ENCODE measurements at places on chromosomes 13 and 19.

GRCh38 chr13:95184317-95184716, 116.9 kb downstream of the ABCC4 start:
- no peak for DNase-seq

GRCh38 chr19:18109733-18110608, 12.4 kb downstream of the MAST3 start:
- DNase-seq, result no peak

DNA sequence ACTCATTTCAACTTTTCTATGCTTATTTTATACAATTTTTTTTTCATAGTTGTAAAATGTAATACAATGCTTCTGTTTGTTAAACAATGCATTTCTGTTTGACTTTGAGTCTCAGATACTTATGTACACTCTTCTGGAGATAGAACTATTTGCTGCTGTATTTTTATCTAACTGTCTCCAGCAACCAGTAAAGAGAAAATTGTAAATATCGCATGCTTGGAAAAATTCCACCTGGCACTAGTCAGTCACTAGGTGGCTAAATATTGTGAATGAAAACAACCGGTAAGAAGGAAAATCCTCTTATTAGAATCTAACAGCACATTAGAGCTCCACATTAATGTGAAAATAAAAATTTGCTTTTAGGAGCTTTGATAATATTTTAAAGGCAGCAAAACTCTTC, 876.5 kb downstream of the PCDH9 start:
- no peak for DNase-seq

GRCh38 chr13:94967183-94968039, 255.1 kb upstream of the SOX21 start:
- no peak for DNase-seq

DNA sequence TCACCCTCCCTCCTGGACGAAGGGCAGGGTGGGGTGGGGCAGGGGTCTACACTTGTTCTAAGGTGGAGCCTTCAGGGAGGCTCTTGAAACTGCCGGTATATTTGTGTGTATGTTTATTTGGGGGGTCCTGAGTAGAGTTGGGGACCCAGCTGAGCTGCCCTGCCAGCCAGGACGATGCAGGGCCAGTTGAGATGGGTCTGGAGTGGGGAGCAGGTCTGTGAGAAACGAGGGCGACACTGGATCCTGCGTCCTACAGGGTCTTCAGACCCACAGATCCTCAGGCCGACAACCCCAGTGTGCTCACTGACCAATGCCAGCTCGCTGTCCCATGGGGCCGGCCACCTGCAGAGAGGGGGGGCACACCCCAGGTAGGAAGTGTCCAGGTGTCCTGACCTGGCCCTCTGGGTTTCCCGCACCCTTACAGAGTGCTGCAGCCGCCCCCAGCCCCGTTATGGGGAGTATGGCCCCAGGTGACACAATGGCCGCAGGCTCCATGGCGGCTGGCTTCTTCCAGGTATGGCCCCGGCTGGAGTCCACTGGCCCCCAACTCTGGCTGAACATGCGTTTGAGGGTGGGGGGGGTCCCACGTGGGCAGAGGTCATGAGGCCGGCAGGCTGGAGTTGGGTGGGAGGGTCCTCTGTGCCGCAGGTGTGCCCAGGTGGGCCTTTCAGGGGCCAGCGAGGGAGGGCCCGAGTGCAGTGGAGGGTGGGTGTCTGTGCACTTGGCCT, 7.4 kb downstream of the ISYNA1 start:
- no peak for DNase-seq

DNA sequence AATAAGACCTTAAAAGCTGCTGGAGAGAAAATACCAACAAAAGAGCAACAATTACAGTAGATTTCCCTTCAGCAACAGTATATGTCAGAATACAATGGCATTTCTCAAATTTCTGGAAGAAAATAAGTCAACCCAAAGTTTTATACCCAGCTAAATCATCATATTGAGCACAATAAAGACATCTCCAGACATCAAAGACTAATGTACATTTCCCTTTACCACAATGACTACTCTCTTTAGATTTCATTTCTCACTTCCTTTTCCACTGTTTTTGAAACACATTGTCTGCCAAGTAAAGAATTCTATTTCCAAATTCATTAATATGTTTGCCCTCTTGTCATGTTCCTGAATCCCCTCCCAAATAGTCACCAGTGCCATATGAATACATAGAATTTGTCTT, 111.4 kb downstream of the POU4F1 start:
- no peak for DNase-seq

- DNase-seq, result peak; percentile 65
Observed at GRCh38 chr19:18349524-18350128, 9.2 kb downstream of the PGPEP1 start.
